ENCODE measurements at places on chromosomes 2 and 18.

- no peak for DNase-seq
- H3K36me3 ChIP-seq, result no peaks in the 10 kb centered on the region
- no peaks in the 10 kb centered on the region for H3K27me3 ChIP-seq
- H3K4me1 ChIP-seq, result peaks cover 5% of the 10 kb centered on the region
- H3K4me3 ChIP-seq, result no peak overlapping the region
- no peak overlapping the region for H3K27ac ChIP-seq
Measured at GRCh38 chr2:152468899-152469692, 134.1 kb downstream of the FMNL2 start.

DNA sequence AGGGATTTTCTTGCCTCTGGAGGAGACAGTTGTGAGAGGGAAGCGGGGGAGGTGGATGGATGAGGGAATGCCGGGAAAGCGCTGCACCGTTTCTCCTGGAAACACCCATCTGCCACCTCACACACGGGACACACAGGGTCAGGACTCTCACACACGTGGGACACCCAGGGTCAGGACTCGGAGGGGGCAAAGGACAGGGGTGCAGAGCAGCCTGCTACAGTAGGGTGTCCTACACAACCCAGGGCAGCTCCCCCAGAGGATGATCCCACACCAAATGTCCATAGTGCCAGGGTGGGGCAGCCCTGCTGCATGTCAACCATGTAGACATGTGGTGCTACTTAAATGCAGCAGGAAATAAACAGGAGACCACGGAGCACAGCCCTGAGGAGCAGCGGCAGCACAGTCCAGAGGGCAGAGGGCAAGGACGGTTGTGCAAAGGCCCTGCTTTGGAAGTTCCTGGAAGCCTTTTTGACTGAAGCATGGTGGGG is 5.1 kb downstream of the RAMP1 start:
- H3K4me3 ChIP-seq, result no peak overlapping the region
- no peak overlapping the region for H3K27ac ChIP-seq
- DNase-seq, result no peak
- peaks cover 22% of the 10 kb centered on the region for H3K4me1 ChIP-seq

- no peaks in the 10 kb centered on the region for H3K4me1 ChIP-seq
- H3K27me3 ChIP-seq, result no peaks in the 10 kb centered on the region
- H3K27ac ChIP-seq, result no peak overlapping the region
Measured at GRCh38 chr2:32697156-32697555, 69.3 kb downstream of the TTC27 start.

DNA sequence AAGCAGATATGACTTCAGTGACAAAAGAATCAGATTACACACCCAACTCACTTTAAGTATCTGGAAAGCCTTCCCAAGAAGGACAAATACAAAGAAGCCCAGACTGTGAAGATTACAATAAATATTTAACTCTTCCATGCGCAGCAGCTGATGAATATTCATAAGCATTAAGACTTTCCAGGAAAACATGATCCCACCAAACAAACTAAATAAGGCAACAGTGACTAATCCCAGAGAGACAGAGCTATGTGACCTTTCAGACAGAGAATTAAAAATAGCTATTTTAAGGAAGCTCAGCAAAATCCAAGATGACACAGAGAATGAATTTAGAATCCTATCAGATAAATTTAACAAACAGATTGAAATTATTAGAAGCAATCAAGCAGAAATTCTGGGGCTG is 108.2 kb upstream of the UBE2E3 start:
- DNase-seq, result no peak
- peaks cover 3% of the 10 kb centered on the region for H3K4me1 ChIP-seq
- H3K27me3 ChIP-seq, result no peaks in the 10 kb centered on the region
- H3K27ac ChIP-seq, result no peak overlapping the region
- no peaks in the 10 kb centered on the region for H3K36me3 ChIP-seq

DNA sequence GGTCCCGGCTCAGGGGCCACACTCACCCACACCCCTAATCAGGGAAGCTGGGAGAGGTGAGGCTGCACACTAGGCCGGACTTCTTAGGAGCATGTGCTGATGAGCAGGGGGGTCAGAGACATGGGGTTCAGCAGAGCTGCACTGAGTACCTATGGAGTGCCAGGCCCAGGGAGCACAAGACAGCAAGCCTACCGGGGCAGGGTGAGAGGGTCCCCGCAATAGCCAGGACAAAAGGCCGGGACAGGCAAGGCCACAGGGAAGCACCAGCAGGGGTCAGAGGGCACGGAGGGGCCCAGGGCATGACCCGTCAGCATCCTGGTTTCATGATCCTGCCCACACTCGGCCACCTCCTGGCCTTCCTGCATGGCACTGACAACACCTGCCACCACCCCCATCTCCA is 73.5 kb downstream of the TNS1 start:
- no peaks in the 10 kb centered on the region for H3K36me3 ChIP-seq
- no peak overlapping the region for H3K27ac ChIP-seq
- H3K27me3 ChIP-seq, result no peaks in the 10 kb centered on the region
- DNase-seq, result no peak
- no peaks in the 10 kb centered on the region for H3K4me1 ChIP-seq
- H3K4me3 ChIP-seq, result no peak overlapping the region

DNA sequence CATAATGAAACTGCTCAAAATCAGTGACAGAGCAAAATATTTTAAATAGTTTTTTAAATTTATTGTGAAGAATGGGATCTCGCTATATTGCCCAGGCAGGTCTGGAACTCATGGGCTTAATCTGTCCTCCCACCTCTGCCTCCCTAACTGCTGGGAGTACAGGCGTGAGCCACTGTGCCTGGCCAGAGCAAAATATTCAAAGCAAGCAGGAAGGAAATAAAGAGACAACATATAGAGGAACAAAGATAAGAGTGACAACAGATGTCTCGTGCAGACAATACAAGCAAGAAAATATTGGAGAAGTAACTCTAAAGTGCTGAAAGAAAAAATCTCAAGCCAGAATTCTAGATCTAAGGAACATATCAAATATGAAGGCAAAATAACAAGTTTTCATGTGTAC is 5.0 kb upstream of the SCLY start:
- H3K4me3 ChIP-seq, result no peak overlapping the region
- no peaks in the 10 kb centered on the region for H3K36me3 ChIP-seq
- DNase-seq, result no peak
- no peaks in the 10 kb centered on the region for H3K4me1 ChIP-seq
- no peak overlapping the region for H3K27ac ChIP-seq

DNA sequence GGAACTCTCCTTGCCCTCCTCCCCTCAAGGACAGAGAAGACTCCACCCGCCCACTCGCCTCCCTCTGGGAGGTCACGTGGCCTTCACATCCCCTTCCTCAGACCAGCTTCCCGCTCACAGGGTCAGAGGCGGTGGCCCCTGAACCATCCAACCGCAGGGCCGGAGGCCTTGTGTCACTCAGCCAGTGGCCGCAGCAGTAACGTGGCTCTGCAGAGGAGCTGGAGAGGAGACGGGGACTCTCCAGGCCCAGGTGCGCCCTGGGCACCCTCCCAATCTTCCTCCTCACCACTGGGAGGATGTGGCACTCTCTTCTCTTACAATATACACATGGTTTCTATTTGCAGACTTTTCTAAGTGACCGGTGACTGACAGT is 161.7 kb downstream of the TWIST2 start:
- peaks cover 38% of the 10 kb centered on the region for H3K27me3 ChIP-seq
- DNase-seq, result no peak
- H3K4me1 ChIP-seq, result no peaks in the 10 kb centered on the region
- no peak overlapping the region for H3K27ac ChIP-seq
- no peak overlapping the region for H3K4me3 ChIP-seq

DNA sequence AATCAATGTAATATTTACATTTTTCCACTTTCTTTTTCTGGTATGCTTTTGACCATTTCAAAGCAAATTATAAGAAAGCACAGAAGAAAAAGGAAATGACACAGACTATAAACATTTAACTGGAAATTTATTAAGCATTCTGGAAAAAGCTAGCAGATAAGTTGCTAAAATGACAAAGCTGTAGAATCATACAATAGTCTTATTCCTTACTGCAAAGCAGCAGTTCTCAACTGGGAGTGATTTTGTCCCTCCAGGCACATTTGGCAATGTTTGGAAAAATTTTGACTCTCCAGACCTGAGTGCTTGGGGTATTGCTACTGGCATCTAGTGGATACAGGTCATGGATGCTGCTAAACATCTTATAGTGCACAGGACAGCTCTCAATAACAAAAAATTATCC is 75.1 kb downstream of the MBD5 start:
- no peaks in the 10 kb centered on the region for H3K4me1 ChIP-seq
- H3K27me3 ChIP-seq, result no peaks in the 10 kb centered on the region
- H3K36me3 ChIP-seq, result no peaks in the 10 kb centered on the region
- H3K27ac ChIP-seq, result no peak overlapping the region
